ENCODE measurements at places on chromosomes 4 and X.

GRCh38 chr4:74904509-74905065 lies 28.3 kb upstream of the PARM1 start:
- no peak for DNase-seq

- DNase-seq: no peak
Measured at GRCh38 chr4:124459941-124460310, 252.6 kb downstream of the ANKRD50 start.

GRCh38 chr4:46270986-46271596 lies 118.8 kb downstream of the GABRA2 start:
- no peak for DNase-seq

- no peak for DNase-seq
Measured at GRCh38 chr4:106588891-106589290, 220.3 kb upstream of the GIMD1 start.

DNA sequence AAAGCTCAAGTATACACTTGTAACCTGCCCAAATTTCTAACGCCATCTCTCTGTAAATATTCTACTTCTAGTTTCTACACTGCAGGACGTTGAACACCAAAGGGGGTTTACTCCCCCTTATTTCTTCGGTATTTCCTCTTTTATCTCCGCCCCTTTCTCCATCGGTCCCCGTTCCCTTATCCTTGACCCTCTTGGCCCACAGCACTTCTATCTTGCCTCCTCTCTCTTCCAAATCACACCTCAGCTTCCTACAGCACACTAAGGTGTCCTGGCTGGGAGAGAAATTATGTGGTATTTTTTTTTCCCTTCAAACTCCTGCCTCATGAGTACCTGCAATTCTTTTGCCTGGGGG lies 715 bp downstream of the ZMAT1 start:
- no peak for DNase-seq

- peak; percentile 64 for DNase-seq
Measured at GRCh38 chr4:108168671-108169523, at the start of gene LEF1. Gene LEF1, minus strand, starts transcription at chr4:108168932. Its CDS starts 1,165 bp downstream, at chr4:108167767.

- DNase-seq: no peak
Measured at GRCh38 chr4:152460488-152460887, 75.4 kb downstream of the FBXW7 start.

DNA sequence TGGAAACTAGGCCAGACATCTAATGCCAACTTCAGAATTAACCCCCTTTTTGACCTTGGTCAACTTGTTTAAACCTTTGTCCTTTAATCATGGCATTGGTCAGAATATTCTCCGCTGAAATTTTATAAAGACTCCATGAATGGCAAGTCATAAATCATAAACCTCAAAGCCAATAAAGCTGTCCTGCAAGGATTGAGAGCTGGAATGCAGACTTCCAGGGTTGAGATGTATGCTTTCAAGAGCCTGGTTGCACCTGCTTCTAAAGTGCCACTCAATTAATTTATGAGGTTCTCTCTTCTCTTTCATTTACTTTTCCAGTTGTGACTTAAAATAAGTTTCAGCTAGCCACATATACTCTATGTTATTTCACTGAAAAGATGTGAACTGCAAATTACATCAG lies 136.2 kb upstream of the HCCS start:
- no peak for DNase-seq

- no peak for DNase-seq
Measured at GRCh38 chrX:136094962-136095361, 52.4 kb upstream of the FHL1 start.

GRCh38 chr4:3361406-3361805 lies 68.6 kb downstream of the RGS12 start:
- no peak for DNase-seq

DNA sequence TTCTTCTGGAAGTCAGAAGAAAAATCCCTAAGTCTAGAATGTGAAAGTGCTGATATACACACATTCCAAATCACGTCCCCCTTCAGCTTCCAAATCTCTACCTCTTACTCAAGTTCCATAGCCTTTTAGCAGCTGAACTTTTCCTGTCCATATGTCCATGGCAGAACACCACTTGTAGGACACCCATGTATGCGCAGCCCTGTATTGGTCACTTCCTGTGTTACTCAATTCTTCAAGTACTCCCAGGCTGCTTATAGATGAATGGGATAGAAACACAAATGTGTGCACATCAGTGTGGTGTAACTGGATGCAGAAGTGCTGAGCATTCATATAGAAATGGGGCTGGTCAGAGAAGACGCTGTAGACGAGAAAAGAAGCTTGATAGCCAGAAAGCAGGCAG lies 18.8 kb downstream of the SRPX2 start:
- DNase-seq: no peak

- no peak for DNase-seq
Measured at GRCh38 chrX:14843666-14844065, 29.2 kb downstream of the FANCB start.

DNA sequence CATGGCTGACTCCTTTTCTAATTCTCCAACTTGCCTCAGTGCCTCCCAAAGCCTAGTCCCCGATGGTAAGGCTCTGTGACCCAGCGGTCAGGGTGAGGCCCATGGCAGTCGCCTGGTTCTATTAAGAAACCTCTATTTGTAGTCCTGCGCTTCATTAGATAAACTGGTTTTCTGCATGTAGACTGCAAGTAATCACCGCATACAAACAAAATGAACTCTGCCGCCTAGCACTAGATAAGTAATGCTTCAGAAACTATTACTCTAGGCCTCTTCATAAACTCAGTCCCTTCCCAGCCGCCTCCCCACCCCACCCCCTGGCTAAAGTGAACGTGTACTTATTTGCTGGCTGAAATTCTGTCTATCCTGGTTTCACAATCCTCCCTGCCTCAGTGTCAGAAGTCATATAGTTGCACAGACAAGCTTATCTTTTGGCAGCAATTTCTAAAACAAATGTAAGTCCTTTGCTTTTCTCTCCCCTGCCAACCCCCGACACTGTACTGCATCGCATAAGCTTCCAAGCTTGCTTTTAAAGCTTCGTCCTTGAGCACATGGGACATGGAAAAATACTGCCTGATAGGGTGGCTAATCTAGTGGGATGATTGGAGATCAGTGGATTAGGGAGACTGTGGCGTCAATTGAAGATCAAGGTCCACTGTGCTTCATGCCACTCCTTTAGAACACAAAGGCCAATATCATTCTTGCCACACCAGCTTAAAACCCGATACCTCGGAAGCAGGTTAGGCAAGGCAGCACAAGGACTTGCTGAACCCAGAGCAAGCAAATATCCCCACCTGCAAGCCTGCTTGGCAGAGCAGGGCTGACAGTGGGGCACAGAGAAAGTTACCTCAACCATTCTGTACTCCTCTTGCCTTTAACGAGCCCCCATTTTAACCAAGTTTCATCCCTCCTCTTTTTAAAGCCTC lies 125.8 kb downstream of the IRF2 start:
- no peak for DNase-seq

DNA sequence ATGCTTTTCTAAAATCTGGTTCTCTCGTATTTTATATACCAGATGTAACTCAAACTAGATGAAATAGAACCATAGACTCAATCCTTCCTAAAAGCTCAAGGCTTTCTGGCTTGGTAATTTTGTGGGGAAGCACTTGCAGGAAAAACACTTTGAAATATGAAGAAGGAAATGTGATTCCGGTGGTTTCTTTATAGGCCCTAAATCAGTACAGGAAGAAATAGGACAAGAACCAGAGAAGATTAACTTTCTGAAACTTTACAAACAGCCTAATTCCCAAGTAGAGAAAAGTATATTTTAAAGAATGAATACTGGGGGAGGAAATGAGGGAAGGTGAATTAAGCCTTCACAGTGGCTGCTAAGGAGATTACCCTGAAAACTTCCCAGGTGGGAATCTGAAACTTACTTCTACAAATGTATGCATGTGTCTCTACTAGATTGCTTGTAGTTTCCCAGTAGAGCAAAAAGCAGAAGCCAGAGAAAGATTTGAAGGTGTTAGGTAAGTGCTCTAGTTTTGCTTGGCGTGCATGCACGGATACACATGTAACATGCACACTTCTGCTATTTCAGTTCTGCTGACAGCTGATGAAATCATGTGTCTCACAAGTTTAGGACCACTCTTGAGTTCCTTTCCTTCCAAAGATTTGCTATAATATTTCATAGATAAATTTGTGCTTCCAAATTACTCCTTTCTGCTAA lies 92.1 kb downstream of the AFF1 start:
- DNase-seq: no peak
